ENCODE measurements at places on chromosomes 1 and 21.

- no peak for DNase-seq
These were observed 595 bp downstream of the AK2 start for GRCh38 chr1:33036051-33036525.

DNA sequence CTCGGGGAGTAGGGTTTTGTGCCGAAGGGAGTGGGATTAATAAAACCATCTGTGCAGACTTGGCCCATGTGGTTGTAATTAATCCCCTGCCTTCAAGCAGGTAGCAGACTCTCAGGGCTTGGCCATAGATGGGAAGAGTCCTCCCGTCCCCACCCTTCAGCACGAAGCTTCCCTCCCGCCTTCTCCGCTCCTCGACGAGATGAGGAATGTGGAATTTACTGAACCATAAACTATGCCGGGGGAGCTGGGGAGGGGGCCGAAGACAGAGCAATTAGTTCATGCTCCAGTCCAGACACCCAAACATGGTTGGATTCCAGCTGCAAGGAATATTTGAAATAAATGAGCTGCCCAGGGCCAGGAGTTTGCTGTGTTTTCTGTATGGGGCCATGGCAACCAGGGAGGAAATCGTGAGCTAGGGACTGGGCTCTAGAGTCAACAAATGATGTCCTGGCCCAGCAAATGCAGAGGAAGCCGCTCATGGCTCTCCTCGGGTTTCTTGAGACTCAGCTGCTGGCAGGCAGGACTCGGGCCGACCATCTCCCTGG, 78.8 kb downstream of the SPSB1 start:
- no peak for DNase-seq

- no peak for DNase-seq
These were observed 50.7 kb downstream of the PALMD start for GRCh38 chr1:99696616-99697015.

DNA sequence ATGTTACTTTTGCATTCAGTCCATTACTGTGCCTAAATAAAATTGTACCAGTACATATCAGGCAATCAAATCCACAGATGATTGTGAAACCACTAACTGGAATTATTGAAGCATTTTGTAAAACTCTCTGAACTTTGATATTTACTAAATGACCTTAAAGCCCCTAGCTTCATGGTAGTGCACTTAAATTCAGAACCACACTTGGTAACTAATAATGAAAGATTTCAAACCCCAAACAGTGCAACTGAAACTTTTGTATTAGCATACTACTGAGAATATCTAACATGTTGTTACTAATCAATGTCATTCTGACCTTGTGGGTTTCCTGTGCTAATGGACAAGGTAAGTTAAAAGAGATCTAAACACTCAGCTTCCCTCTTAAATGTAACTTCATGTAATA, at the start of gene CFHR3:
Gene CFHR3, plus strand, starts transcription at position 238 of the 400 bp plus-strand sequence. Its CDS starts 47 bp downstream, at position 285.
- no peak for DNase-seq

DNA sequence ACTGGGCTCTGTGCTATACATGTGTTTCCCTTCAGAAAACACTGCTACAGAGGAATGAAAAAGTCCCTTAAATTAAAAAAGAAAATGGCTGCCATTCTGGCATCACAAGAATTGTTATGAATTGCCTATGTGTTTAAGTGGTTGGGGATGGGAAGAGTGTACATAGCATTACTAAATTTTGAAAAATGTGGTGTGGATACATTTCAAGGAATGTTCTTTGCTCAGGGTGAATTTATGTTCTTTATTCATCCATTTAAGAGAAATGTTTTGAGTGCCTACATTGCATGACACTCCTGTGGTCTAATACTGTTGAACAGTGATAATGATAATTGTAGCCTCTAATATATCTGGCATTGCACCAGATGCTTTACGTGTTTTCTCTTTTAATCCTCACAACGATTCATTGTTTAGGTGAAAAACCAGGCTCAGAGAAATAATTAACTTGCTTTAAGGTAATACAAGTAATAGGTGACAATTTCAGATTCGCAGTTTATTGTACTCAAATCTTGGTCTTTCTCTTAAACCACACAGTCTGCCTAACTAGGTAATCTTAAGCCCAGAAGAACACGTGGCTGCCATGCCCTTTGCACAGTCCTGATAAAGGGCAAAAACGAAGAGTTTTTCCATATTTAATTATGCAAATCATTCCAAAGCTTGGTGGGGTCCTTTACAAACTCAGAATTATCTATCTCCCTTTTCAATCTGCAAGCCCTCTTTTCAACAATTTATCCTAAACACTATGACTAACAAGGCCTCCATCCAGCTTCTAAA, 31.5 kb downstream of the DPT start:
- DNase-seq = no peak

- DNase-seq = no peak
These were observed 122.4 kb upstream of the UBE2U start for GRCh38 chr1:64080941-64081562.
